ENCODE measurements at places on chromosomes 16 and 17.

- no peak for DNase-seq
These were observed 86.8 kb downstream of the CCT6B start for GRCh38 chr17:34874478-34874877.

- peak; percentile 62 for DNase-seq
These were observed 254.4 kb downstream of the C16orf95 start for GRCh38 chr16:87062569-87063442.

DNA sequence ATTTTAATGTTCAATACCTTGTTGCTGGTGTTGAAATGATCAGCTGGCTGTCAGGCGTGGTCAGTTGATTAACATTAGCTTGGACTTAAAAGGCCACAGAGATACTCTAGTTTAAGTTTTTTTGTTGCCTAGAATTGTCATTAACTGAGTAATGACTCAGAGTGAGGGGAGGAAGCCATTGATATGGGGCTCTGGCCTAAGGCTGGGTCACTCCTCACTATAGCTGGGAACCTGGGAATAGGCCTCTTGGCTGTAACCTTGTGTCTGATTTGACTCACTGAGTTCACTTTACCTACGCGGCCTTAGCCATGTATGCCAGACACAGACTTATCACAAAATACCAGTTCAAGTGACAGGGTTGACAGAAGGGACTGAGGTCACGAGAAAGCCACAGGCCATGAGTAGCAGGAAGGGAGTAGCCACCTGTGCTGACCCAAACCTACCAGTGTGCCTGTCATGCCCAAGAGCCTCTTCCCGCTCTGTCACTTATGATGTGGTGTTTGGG lies 37.9 kb upstream of the ADCY7 start:
- no peak for DNase-seq

- no peak for DNase-seq
These were observed 666.2 kb downstream of the TOX3 start for GRCh38 chr16:51880776-51881175.

GRCh38 chr16:27398894-27399853 lies 2.8 kb upstream of the IL21R start:
- DNase-seq: no peak

GRCh38 chr16:50627419-50627818 lies 53.7 kb downstream of the SNX20 start:
- peak; percentile 8 for DNase-seq

GRCh38 chr17:40534371-40535189 lies 30.7 kb downstream of the CCR7 start:
- DNase-seq: no peak

GRCh38 chr17:78979780-78980623 lies at the start of gene LGALS3BP:
LGALS3BP (minus strand) TSS chr17:78979923; CDS start chr17:78977191, 2,732 bp downstream.
- peak; percentile 37 for DNase-seq

DNA sequence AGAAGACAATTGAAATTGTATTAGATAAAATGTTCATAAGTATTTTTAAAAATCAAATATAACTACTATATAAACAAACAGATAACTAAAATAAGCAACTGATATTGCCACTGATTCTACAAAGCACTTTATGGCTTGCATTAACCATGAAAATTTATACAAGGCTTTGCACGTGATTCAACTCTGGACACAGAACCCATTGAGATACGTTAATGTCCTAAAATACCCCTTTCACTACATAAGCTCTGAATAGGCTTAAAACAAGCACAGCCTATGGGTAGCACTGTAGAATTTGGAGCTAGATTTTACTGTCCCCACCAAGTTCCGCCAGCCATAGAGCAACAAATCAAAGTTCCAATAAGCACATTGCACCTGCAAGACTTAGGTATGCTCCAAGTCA lies 4.5 kb downstream of the ZNF652 start:
- no peak for DNase-seq

- DNase-seq: peak; percentile 76
These were observed 2.4 kb downstream of the CCL18 start for GRCh38 chr17:36066365-36066985.

DNA sequence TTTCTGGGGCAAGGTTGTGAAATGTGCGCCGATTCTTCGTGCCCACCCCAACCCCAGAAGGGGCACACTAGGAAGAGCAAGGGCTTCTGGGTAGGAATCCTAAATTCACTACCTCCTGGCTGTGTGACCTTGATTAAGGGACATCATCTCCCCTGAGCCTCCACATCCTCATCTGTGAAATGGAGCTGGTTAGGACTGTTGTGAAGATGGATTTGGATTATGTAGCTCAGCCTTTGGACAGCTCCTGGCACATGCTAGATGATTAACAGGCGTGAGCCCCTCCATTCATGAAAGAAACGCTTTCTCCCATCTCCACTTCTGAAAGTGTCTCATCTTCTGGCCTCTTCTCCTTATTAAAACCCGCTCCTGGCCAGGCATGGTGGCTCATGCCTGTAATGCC lies 65.3 kb upstream of the TMEM97 start:
- no peak for DNase-seq

DNA sequence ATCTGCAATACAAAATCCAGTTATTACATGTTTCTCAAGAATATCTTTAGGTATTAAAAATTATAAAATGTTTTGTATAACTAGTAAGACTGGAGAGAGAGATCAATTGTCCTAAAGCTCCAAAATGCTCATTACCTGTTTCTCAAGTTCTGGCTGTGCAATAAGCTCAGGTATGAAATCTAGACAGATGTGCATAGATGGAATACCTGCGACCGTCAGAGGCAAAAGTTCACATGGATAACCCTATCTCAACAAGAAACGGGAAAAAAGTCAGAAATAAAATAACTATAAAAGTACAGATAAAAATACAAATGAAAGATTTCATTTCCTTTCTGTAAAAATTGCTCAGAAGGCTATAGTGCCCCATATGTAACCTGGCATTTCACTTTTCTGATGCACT lies 5.8 kb upstream of the BRIP1 start:
- DNase-seq: no peak

DNA sequence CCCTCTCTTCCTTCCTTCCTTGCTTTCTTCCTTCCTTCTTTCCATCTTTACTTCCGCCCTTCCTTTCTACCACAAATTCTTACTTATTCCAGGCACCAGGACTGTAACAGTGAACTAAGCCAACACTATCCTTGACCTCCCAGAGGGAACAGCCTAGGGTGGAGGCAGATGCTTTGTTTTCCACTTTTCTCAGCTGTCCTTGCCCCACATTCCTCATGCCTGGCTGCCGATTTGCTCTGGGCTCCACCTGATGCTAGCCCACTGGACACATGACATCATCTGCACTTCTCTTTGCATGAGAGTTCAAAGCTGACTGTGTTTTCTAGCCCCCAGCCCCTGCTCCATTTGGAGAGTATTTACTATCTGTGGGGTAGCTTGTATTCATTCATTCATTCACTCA lies 283.0 kb downstream of the MAF start:
- no peak for DNase-seq

- no peak for DNase-seq
These were observed 6.2 kb downstream of the ATP6V0D1 start for GRCh38 chr16:67474551-67475455.

GRCh38 chr16:5633845-5634440 lies 536.3 kb upstream of the EEF2KMT start:
- peak; percentile 13 for DNase-seq

DNA sequence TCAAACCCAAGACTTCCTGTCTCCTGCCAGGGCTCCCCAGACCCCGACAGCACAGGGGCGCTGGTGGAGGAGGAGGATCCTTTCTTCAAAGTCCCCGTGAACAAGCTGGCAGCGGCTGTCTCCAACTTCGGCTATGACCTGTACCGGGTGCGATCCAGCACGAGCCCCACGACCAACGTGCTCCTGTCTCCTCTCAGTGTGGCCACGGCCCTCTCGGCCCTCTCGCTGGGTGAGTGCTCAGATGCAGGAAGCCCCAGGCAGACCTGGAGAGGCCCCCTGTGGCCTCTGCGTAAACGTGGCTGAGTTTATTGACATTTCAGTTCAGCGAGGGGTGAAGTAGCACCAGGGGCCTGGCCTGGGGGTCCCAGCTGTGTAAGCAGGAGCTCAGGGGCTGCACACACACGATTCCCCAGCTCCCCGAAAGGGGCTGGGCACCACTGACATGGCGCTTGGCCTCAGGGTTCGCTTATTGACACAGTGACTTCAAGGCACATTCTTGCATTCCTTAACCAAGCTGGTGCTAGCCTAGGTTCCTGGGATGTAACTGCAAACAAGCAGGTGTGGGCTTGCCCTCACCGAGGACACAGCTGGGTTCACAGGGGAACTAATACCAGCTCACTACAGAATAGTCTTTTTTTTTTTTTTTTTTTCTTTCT lies 8.1 kb downstream of the SERPINF1 start:
- no peak for DNase-seq
